ENCODE measurements at places on chromosomes 2 and 18.

DNA sequence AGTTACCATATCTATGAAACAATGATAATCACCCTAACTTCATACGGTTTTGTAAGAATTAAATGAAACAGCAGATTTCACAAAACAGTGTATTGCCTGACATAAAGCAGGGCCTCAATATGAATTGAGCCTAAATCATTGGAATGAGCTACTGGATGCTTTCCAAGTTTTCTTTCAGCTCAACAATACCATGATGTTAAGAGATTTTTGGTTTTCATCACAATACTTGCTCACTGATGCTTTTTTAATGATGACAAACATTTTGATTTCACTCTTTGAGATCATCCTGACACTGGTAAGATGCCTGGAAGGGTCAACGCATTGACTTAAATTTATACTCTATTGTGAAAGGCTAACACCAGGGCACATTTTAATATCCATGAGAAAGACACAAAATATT, 377.5 kb downstream of the ZNF521 start:
- DNase-seq: no peak

GRCh38 chr18:24277516-24278195, 120.0 kb downstream of the OSBPL1A start:
- no peak for DNase-seq

DNA sequence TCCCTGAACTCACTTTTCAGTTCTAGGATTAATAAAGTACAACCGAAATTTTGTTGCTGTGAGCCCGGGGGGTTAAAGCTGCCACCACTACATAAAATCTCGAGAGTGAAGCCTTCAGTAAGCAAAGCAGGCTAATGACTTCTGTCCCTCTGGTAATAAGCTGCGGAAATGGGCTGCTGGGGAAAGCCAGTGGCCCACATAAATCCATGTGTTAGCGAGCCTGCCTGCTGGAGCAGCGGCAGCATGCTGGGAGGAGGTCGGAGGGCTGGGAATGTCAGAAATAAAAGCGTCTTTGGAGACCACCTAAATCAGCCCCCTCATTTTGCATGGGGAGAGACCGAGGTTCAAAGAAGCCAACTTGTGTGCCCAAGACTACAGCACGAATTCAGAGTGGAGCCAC, 371.7 kb downstream of the TNS1 start:
- DNase-seq: no peak

- no peak for DNase-seq
Observed at GRCh38 chr2:109392816-109393661, 220.7 kb downstream of the SEPTIN10 start.

DNA sequence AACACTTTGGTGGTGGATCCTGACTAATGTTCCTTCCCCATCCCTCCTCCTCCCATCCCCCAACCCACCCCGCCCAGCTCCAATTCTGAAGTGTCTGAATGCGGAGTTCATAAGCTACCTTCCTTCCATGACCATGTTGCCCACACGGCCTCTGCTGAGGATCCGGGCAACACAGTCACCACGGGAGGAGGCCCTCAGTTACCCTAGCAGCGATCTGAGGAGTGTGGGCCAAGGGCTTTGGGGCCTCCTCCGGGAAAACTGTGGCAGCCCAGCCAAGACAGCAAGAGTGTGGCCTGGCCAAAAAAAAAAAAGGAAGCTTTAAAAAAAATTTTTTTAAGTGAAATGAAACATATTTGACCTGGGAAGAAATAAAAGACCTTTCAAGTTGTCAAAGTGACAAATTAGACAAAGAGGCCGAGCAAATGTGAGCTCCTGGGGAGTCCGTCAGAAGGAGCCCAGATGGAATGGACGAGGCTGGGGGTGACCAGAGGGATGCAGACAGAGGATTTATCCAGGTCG, 169.0 kb upstream of the PKDCC start:
- DNase-seq: no peak

GRCh38 chr18:45859334-45859733, 33.9 kb downstream of the SIGLEC15 start:
- DNase-seq: no peak

- DNase-seq: no peak
Observed at GRCh38 chr2:118127250-118127649, 39.0 kb downstream of the INSIG2 start.

GRCh38 chr2:8659092-8659734, 22.6 kb upstream of the ID2 start:
- no peak for DNase-seq

Measured in stimulated activated CD4-positive, alpha-beta T cell treated with anti-CD3 and anti-CD28 coated beads, Interleukin-12 subunit alpha, Interleukin-12 subunit beta, amount 100 ng/mL, for 48 hours (primary cell).